ENCODE measurements at places on chromosomes 4 and X.
A peak's percentile ranks its signal among the peaks of the same experiment; 100 is the strongest.

GRCh38 chr4:17316566-17316965, 195.3 kb downstream of the QDPR start:
- DNase-seq = no peak

GRCh38 chrX:24216827-24217226, 67.3 kb downstream of the ZFX start:
- DNase-seq = no peak

GRCh38 chrX:83469551-83469950, 38.5 kb upstream of the POU3F4 start:
- no peak for DNase-seq

DNA sequence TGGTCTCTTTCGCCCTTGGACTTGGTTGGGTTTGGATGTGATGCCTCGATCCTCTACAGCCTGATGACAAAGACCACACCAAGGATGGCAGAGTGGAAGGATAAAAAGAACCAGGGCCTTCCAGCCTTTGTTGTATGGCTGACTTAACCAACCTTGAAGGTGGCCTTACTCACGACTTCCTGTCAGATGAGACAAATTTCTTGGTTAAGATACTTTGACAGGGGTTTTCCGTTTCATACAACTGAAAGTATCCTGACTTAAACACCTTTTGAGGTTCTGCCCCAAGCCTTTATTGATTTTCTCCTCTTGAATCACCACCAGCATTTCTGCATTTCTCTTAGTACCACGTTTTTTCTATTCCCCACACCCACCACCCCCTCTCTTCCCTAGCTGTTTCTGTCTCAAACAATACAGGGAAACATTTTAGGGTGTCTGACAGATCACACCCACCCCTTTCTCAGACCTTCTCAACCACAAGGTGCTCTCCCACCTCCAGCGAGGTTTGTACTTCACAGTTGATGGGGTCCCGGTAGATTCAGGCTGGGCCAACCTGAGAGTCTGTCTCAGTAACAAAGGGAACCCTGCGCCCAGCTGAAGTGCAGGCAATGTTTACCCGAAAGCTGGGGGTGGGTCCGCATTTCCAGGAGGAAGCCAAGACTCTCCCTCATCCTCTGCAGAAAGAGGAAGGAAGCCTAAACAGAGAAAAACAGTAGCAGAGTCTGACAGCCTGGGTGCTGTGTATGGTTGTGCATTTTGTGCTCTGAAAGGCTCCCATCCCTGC, 5.0 kb upstream of the TSPAN5 start:
- DNase-seq = peak; percentile 49

GRCh38 chr4:89855236-89855635, 18.3 kb upstream of the SNCA start:
- no peak for DNase-seq

DNA sequence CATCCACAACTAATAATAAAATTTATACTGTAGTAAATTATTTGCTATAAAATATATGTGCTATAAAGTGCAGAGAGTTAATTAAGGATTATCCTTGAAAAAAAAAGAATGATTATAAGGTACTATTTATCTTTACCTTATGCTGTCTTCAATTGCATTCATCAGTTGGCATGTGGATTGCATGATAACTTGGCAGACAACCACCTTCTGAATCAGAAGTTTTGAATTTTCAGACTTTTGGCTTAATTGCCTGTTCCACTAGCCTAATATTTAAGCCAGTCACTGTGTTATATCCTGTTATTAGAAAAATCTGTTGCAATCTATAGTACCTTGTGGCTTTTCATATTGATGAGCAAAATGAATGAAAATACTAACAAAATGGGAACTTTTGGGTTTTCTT, 1040.3 kb upstream of the PCDH10 start:
- no peak for DNase-seq

- no peak for DNase-seq
Observed at GRCh38 chr4:53693909-53694308, 102.6 kb upstream of the LNX1 start.

- no peak for DNase-seq
Observed at GRCh38 chr4:56469489-56470210, 2.2 kb downstream of the SRP72 start.

DNA sequence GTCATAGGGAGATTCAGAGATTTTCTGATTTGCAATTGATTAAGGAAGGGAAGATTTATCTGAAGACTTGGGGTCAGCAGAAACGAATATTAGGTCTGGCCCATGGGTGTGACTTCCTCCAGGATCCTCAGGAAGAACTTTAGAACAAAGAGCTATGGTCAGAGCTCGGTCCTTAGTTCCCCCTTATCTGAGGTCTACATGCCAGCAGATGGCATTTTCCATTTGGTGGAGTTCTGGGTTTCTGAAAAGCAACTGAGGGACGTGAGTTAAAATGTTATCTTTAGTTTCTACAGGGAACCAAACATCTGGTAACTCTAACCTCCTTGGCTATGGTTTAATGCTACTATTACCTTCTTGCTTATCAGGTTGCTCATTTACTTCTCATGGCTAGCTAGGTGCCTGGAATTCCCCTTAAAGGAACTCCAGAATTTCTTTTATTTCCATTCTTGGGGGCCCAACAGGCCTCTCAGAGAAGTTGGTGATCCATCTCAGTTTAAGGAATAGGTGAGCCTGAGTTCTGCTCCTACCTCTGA, 40.7 kb downstream of the KLF3 start:
- DNase-seq = no peak

DNA sequence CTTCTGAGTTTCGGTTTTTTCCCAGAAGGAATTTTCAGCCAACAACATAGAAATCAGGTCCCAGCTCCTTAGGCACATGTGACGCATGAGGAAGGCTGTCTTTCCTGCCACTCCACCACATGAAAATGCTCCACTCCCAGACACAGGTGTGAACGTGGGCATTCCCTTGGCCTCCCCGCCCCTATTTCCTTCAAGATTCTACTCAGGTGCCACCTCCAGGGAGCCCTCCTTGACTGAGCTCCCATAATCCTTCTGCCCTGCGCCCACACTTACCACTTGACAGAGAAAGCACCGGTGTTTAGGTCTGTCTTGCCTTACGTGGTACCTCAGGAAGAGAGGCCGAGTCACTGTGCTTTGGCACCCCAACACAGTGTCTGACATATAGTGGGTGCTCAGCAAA, 44.4 kb upstream of the CENPU start:
- DNase-seq = no peak
